ENCODE measurements at places on chromosomes 1 and 21. TPM values are rescaled to one million over a fixed set of nuclear protein-coding genes. Genes with fewer than 3 reads are reported as not detected.

Gene UBASH3A
- not detected for polyA plus RNA-seq

Gene DISP3
- not detected for polyA plus RNA-seq

Gene NMNAT2
- polyA plus RNA-seq: 1.3 TPM

Gene PRKAA2
- 0.39 TPM for polyA plus RNA-seq

Gene POU3F1
- 0.07 TPM for polyA plus RNA-seq

Gene KAZN
- polyA plus RNA-seq: 13.7 TPM

Measured in adipose tissue (tissue), 3 donors.